CD4-positive, alpha-beta T cell treated with Interleukin-17A for 4 hours (primary cell): ENCODE measurements at places on chromosomes 3 and 15.

DNA sequence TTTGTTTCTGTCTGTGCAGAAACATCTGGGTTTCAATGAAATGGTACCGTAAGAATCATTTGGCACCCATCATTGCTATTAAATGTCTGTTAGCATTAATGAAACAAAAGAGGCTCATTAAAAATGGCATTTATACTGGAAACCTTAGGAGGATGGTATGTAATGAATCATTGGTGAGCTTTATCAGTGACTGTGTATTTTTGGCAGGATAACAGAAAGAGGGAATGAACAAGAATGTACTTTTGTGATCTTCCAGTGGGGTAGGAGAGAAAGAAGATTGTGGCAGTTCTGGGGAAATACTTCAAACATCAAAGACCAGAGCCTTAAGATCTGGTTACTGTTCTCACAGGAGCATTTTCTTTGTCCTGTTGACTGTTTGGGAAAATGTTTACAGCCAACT is 4.7 kb upstream of the DCBLD2 start:
- no peak for DNase-seq

DNA sequence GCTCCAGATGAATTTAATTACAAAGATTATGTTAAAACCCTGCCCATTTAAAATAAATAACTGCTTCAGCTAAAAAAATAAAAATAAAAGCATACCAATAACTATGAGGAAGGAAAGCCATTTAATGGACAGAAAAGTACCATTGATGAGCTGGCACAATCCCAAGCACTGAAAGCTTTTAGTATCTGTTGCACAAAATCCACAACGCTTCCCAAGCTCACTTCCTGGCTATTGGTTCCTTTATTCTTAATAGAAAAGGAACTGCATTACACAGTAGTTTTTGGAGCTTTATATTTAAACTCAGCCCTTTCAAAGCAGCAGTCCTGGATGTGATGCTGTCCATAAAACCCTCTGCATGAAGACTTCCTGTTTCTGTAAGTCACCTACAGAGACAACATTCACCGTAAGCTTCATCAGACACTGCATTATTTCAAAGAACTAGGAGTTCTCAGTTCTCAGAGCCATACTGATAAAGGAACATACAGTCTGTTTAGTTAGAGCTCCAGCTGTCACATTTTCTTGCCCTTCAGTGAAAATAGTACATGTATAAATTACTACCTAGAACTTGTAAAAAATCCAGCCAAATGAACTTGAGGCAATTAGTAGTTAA is 81.5 kb downstream of the CSNK1G1 start:
- DNase-seq, result no peak

DNA sequence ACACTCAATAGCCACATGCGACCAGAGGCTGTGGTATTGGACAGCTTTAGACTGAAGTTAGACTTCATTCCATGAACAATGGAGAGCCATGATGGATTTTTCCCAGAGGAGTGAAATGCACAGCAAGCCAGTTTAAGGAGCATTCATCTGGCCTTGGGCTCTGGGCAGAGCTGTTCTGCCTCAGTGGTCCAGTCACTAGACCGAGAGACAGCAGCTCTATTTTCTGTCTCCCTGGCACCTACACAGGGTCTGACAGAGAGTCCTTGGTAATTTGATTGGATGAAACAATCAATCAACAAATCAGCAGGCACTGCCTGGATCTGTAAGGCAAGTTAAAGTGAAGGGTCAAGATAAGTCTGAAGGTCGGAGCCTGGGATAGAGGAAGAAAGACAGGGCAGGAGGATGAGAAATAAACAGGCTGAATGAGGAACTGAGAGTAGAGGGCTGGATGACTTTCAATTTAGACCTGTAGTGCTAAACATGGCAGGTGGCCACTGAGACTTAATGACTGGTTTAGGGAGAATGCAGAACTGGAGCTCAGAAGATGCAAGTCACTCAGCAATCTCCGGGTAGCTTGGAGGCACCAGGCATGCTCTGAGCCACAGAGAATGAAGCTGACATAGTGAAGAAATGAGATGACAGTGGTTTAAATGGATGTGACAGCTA is 98.5 kb upstream of the SLC25A36 start:
- no peak for DNase-seq

- DNase-seq, result peak; percentile 39
These were observed 29.3 kb downstream of the LRRC2 start for GRCh38 chr3:46536758-46537157.

GRCh38 chr3:39133093-39133490 is 20.3 kb downstream of the CSRNP1 start:
- DNase-seq, result no peak

- no peak for DNase-seq
These were observed 57.2 kb downstream of the PLD1 start for GRCh38 chr3:171753025-171753472.

DNA sequence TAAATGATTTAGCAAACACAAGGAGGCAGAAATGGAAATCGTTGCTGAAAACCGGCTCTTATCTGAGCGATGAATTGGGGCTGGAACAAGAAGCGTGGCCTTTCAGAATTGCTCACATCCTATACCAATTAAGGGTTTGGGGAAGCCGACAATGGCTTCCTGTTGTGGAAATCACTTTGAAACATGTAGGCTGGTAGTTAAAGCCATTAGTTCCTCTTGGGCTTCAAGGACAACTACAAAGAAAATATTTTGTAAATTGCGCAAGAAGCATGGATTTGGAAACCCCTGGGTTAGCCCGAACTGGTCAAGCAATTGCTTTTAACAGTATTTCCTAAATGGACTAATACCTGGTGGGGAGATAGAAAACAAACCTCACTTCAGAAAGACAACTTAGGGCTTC is 182.4 kb downstream of the ADAMTS9 start:
- no peak for DNase-seq

DNA sequence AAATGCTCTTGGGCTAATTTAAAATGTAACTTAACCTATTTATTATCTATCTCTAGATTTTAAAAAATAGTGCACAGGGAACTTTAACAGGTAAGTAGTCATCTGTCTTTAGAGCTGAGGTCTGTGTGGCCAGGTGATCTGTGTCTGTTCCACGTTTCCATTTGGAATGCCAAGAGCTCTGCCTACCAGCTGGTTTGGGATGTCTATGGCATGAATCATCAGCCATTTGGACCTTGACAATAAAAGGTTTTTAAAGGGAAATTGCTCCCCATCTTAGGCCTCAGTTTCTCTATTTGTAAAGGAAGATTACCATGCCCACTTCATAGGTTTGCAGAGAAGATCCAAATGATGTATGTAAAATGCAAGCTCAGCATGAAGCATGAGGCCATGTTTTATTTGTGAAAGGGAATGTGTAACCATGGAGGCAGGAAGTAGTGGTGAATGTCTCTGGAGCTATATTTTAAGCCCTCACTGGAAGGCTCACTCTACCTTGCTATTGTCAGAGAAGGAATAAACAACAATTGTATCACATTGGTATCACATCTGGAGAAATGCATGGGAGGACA is 548.1 kb upstream of the LMCD1 start:
- no peak for DNase-seq

GRCh38 chr3:45604999-45605398 is 10.4 kb downstream of the LIMD1 start:
- DNase-seq, result no peak

GRCh38 chr3:188863999-188864406 is 307.8 kb upstream of the TPRG1 start:
- no peak for DNase-seq

- no peak for DNase-seq
These were observed 14.6 kb downstream of the ACAD11 start for GRCh38 chr3:132645058-132645457.

GRCh38 chr15:86054338-86054737 is 25.3 kb upstream of the AGBL1 start:
- no peak for DNase-seq

DNA sequence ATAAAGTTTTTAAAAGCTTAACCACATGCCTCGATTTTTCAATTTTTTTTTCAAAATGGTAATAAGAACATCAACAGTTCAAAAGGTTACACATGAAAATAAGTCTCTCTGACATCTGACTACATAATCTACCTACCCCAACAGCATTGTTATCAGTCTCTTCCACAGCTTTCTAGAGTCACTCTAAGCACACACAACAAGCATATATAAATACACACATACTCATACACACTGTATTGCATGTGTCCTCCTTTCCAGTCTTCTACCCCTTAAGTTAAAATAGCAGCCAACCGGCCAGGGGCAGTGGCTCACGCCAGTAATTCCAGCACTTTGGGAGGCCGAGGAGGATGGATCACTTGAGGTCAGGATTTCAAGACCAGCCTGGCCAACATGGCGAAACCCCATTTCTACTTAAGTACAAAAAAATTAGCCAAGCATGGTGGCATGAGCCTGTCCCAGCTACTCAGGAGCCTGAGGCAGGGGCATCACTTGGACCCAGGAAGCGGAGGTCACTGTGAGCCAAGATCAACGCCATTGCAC is 12.2 kb downstream of the TBL1XR1 start:
- DNase-seq, result no peak

DNA sequence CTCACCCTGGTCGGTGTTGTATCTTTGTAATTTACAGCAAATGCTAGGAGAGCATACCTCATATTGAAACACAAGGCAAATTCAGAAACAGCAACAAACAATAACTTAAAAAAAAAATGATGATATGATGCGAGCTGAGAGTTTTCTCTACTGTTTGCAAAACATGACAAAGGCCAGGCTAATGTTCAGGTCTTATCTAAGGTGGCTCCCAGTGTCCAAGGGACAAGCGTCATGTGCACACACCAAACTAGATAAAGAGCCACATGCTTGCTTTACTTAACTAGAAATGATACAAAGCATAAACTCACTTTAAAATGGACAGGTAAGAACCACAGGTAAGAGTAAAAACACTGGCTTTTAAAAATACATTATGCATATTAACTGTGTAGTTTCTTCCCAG is 375.9 kb downstream of the FOXP1 start:
- no peak for DNase-seq

- no peak for DNase-seq
These were observed 37.9 kb downstream of the EID1 start for GRCh38 chr15:48915861-48916260.

DNA sequence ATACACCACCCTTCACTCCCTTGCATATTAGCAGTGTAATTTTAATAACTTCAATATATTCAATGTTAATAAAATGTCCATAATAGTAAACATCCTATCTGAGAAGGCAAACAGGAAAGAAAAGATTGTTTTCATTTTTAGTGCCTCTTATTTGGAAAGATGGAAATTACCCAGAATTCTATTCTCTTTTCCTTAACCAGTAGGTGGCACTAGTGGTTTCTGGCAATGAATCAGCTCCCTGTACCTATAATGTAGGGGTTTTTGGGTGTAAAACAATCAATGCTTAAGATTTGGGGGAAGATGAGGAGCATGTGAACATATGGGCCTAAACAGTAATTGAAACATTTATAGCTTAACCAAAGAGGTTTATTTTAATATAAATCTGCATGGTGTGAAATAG is 5.7 kb upstream of the SEMA6D start:
- no peak for DNase-seq

DNA sequence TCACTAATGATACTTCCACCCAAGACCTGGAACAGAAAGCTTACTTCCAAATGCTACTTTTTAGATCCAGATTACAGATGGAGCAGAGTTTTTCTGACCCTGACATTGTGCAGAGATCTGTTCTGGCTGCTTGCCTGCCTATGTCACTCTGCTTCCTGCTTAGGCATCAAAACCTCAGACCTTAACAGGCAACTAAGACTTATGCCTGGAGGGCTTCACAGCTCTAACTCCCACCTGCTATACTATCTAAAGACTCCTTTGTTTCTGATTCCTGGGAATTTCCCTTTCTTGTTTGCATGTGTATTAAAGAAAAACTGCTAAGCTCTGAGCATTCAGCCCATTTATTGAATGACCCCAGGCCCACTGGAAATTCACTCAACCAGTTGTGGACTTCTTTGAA is 157.4 kb upstream of the NPHP3 start:
- no peak for DNase-seq

GRCh38 chr15:48190932-48191573 is 412 bp upstream of the CTXN2 start:
- DNase-seq, result peak; percentile 16

DNA sequence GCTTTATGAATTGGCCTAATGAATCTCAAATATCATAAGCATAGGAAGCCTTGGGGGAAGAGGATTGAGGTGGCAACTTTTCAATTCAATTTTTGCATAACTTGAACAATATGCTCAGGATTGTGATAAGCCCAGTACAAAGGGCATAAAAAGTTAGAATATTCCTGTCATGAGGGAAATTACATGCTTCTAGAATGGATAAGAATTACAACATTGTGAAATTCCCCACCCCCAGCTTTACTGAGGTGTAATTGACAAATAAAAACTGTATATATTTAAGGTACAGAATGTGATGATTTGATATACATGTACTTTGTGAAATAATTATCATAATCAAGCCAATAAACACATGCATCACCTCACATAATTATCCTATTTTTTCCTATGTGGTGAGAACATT is 132.6 kb upstream of the TNIK start:
- no peak for DNase-seq

GRCh38 chr3:43453981-43454380 is 167.6 kb downstream of the SNRK start:
- DNase-seq, result no peak

- DNase-seq, result no peak
These were observed 247.3 kb upstream of the KCNH8 start for GRCh38 chr3:18900994-18901393.

GRCh38 chr15:100229181-100230163 is 112.3 kb downstream of the ADAMTS17 start:
- no peak for DNase-seq

GRCh38 chr3:128584412-128585020 is 66.1 kb downstream of the RPN1 start:
- DNase-seq, result peak; percentile 32

GRCh38 chr3:169384573-169384972 is 278.9 kb downstream of the MECOM start:
- DNase-seq, result no peak

GRCh38 chr15:90860450-90860849 is 7.9 kb upstream of the FURIN start:
- no peak for DNase-seq

DNA sequence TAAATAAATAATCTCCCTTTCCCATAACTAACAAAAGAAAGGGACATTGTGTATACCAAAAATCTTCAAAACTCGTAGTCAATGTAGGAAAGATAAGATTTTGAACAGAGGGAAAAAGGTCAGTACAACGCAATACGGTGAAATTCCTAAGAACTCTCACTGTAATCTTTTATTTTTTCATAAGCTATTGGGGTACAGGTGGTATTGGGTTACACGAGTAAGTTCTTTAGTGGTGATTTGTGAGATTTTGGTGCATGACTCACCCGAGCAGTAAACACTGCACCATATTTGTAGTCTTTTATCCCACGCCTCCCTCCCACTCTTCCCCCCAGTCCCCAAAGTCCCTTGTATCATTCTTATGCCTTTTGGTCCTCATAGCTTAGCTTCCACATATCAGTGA is 718.0 kb downstream of the TBL1XR1 start:
- no peak for DNase-seq

GRCh38 chr3:42157540-42158538 is 66.7 kb downstream of the TRAK1 start:
- DNase-seq, result no peak

GRCh38 chr3:70716832-70717231 is 404.4 kb upstream of the MDFIC2 start:
- DNase-seq, result peak; percentile 9

GRCh38 chr3:105571005-105571404 is 204.3 kb downstream of the ALCAM start:
- DNase-seq, result no peak

GRCh38 chr15:41334293-41335120 is 1.8 kb downstream of the NUSAP1 start:
- no peak for DNase-seq

- no peak for DNase-seq
These were observed 397.7 kb downstream of the DIPK2A start for GRCh38 chr3:144369129-144369879.
